ENCODE measurements at places on chromosomes 3 and 15.
A peak's percentile ranks its signal among the peaks of the same experiment; 100 is the strongest.

GRCh38 chr3:119433613-119434325, 29.6 kb downstream of the TMEM39A start:
- no peak for DNase-seq

- DNase-seq: peak; percentile 26
These were observed 112.8 kb upstream of the ICE2 start for GRCh38 chr15:60591496-60592370.

DNA sequence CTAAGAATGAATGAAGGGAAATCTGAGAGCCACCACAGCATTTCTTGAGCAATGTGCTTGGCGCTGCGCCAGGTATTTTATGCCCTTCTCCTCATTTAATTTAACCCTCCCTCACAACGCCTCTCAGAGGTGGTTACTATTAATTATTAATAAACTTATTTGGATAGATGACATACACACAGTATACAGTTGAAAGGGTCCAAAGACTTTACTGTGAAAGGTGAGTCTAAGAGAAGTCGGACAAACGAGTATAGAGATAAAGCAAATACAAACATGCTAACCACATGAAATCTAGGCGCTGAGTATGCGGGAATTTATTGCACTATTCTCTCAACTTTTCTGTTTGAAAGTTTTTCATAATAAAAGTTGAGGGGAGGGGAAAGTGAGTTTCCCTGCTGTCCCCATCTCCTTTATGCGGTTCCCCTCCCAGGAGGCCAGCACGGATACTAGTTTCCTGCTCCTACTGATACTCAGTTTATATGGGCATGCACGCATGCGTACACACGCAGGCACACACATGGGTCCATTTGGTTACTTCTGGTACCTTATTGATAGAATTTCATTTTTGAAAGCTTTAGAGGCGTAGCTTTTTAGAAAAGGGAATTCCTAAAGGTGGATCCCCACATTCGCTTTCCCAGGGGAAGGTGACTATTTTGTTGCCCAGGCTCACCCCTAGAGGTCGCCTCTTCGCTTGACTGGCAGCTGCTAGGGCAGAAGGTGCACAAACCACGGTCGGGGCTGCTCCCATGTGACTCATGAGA, 28.5 kb upstream of the KCTD6 start:
- peak; percentile 87 for DNase-seq

- no peak for DNase-seq
These were observed 2.4 kb downstream of the MYLK start for GRCh38 chr3:123881771-123882170.

GRCh38 chr3:2784627-2785026, 325.5 kb downstream of the IL5RA start:
- DNase-seq: no peak

GRCh38 chr15:57862761-57863160, 156.2 kb downstream of the POLR2M start:
- DNase-seq: no peak

- no peak for DNase-seq
These were observed 85.9 kb downstream of the DCLK3 start for GRCh38 chr3:36678216-36679013.

DNA sequence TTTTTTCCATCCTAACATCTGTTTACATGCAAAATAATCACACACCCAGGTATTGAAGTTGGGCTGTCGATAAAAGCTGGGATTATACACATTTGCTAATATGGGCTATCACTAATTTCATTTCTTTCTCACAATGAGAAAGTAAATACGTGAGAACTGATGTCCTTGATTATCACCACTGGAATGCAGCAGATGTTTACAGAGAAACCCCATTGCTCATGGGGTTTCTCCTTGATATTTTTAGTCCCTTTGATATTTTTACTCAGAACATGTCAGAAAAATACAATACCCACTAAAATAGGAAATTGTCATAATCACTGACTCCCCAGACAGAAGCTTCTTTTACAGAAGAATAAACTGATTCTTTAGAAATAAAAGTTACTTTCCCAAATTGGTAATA, 535.1 kb upstream of the CCDC54 start:
- no peak for DNase-seq

DNA sequence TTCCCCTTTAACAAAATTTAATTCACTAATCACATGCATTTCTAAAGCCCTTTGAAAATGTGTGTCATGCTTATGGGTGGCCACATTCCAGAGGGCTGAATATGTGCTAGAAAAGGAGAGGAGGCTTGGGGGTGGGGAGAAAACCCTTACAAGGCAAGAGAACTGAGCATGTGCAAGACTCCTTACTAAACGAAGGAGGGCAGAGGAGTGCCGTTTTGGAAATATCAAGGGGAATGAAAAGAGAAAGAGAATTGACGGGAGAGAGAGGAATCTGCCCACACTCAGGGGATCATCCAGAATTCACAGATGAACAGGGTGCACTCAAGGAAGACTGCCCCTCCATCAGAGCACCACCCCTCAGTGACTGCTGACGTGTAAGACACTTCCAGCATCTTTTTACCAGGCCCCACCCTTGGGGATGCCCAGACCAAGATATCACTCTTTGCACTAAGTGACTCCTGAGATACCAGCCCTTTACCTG, 37.9 kb upstream of the TSC22D2 start:
- no peak for DNase-seq

All from stimulated activated CD4-positive, alpha-beta T cell treated with anti-CD3 and anti-CD28 coated beads, Interleukin-1b, Interleukin-23, amount 100 ng/mL, for 48 hours (primary cell).